ENCODE measurements at places on chromosomes 7 and 10. TPM values are rescaled to one million over a fixed set of nuclear protein-coding genes. Genes with fewer than 3 reads are reported as not detected.

The OPN4 gene
- not detected for polyA plus RNA-seq

The MYO3A gene
- polyA plus RNA-seq: 7.9 TPM

The TAS2R5 gene
- polyA plus RNA-seq: 9.8 TPM

The LRRD1 gene
- 0.28 TPM for polyA plus RNA-seq

The ACTL6B gene
- not detected for polyA plus RNA-seq

The OR2A12 gene
- 0.04 TPM for polyA plus RNA-seq

The PVRIG gene
- polyA plus RNA-seq: 6.6 TPM

The EBLN1 gene
- not detected for polyA plus RNA-seq

The SYNPO2L gene
- polyA plus RNA-seq: 0.28 TPM

The ADAM12 gene
- polyA plus RNA-seq: 22.5 TPM

The ERVW-1 gene
- 0.82 TPM for polyA plus RNA-seq

The PLXNA4 gene
- polyA plus RNA-seq: 14.6 TPM

The FGL2 gene
- 34.6 TPM for polyA plus RNA-seq

The ANK3 gene
- 163 TPM for polyA plus RNA-seq

The TRPV5 gene
- polyA plus RNA-seq: 1.5 TPM

The SORBS1 gene
- polyA plus RNA-seq: 35.2 TPM

The SRGN gene
- polyA plus RNA-seq: 20.1 TPM

The CCDC3 gene
- polyA plus RNA-seq: 13.8 TPM

The VWA2 gene
- 2.3 TPM for polyA plus RNA-seq

The HTR5A gene
- not detected for polyA plus RNA-seq

The OPN1SW gene
- polyA plus RNA-seq: 1.0 TPM

The PNLIP gene
- polyA plus RNA-seq: not detected

The CUBN gene
- 277 TPM for polyA plus RNA-seq

The FAM107B gene
- 121 TPM for polyA plus RNA-seq

The ASIC3 gene
- polyA plus RNA-seq: 2.5 TPM

The WNT8B gene
- polyA plus RNA-seq: 0.82 TPM

The FASTK gene
- polyA plus RNA-seq: 75.0 TPM

The PRSS37 gene
- 0.30 TPM for polyA plus RNA-seq

The C10orf105 gene
- polyA plus RNA-seq: 0.13 TPM

The TFR2 gene
- 0.98 TPM for polyA plus RNA-seq

The STAG3 gene
- polyA plus RNA-seq: 15.3 TPM

The ARHGAP21 gene
- 81.1 TPM for polyA plus RNA-seq

The PAPOLB gene
- 0.09 TPM for polyA plus RNA-seq

The GGCT gene
- 77.2 TPM for polyA plus RNA-seq

The SPDYE16 gene
- polyA plus RNA-seq: 1.6 TPM

The ALOX5 gene
- 3.0 TPM for polyA plus RNA-seq

The CFAP69 gene
- polyA plus RNA-seq: 25.3 TPM

The MDFIC gene
- polyA plus RNA-seq: 35.0 TPM

The CTNNA3 gene
- polyA plus RNA-seq: 4.3 TPM

The EGR2 gene
- 2.3 TPM for polyA plus RNA-seq

The ELFN1 gene
- polyA plus RNA-seq: 14.8 TPM

The GDF10 gene
- 2.4 TPM for polyA plus RNA-seq

The MCM10 gene
- 8.7 TPM for polyA plus RNA-seq

The TFEC gene
- 38.6 TPM for polyA plus RNA-seq

The ZNF37A gene
- polyA plus RNA-seq: 19.1 TPM

The CDC123 gene
- polyA plus RNA-seq: 123 TPM

The AEBP1 gene
- polyA plus RNA-seq: 79.6 TPM

The FXYD4 gene
- 5.5 TPM for polyA plus RNA-seq

The SEMA3C gene
- polyA plus RNA-seq: 31.8 TPM

The MYH16 gene
- not detected for polyA plus RNA-seq

The CCL24 gene
- polyA plus RNA-seq: not detected

Measured in renal cortex interstitium (tissue), 15 donors.